ENCODE measurements at places on chromosomes 2 and 18.

DNA sequence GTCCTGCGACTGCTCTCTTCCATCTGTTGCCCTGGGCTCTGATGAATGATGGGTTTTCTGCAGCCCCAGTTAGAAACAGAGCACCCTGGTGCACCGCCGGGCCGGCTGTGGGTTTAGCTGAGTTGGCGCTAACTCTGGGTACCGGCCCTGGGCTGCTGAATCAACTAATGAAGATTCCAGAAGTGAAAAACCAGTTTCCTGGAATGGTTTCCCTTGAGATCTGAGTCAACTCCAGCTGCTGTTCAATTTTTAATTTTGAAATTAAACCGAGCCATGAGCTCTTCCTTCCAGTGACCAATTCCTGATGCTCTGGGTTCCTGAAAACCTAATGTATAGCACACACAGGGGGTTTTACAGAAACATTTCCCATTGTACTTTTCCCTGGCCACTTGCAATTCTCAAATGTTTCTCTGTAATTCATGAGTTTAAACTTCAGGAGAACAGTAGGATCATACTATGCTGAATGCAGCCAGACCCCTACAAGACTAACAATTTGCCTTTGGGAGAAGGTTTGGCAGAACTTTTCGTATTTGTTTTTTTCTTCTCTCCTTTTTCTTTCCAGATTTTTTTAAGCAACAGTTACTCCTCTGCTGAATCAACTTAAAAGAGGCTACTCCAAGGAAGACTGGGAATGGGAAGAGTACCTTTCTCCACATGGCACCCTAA is 5.5 kb downstream of the COL6A3 start:
- DNase-seq, result no peak

GRCh38 chr2:111176867-111177266 is 56.2 kb downstream of the BCL2L11 start:
- DNase-seq, result no peak

DNA sequence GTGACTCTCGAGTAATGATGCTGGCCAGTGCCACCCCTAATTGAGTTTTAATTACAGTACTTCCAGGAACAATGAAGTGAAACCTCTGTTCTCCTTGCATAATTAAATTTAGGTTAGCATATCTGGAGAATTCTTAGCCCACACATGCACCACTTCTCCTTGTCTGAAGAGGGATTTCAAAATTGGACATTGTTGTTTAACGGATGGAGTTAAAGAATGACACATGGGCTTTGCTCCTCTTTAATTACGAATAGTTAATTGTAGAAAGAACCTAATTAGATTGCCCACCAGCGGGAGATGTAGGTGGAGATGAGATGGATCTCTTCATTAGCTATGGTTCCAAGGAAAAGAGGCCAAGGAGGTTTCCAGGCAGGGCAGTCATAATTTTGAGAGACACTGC is 33.1 kb upstream of the EN1 start:
- no peak for DNase-seq

GRCh38 chr2:181763423-181763822 is 83.1 kb upstream of the NEUROD1 start:
- no peak for DNase-seq

DNA sequence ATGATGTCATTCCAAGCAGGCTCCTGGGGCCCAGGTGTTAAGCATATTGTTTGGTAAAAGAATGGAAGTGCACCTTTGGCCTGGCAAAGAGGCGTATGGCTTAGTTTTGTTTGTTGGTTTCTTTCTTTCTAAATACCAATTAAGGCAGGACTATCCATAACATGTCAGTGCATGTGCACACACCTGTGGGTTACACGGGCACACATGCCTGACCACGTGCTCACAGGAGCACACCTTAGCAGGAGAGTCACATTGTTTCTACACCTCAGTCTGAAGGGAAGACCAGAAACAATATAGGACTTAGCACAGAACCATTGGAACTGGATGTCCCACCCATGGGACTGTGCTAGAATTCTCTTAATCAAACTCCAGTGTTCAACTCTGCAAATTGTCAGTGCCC is 127.8 kb downstream of the FBXO15 start:
- no peak for DNase-seq

DNA sequence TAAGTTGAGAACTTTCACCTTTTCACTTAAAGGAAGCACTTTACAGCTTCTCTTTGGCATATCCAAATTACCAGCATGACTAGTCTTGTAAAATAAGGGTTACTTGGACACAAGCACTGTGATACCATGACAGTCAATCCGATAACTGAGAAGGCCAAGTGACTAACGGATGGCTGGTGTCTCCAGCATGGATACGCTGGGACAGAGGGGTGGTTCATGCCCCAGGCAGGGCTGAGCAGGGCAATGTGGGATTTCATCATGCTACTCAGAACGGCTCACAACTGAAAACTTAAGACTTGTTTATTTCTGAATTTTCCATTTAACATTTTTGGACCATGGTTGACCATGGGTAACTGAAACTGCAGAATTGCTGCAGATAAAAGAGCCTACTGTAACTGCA is 43.1 kb upstream of the GPR155 start:
- no peak for DNase-seq

DNA sequence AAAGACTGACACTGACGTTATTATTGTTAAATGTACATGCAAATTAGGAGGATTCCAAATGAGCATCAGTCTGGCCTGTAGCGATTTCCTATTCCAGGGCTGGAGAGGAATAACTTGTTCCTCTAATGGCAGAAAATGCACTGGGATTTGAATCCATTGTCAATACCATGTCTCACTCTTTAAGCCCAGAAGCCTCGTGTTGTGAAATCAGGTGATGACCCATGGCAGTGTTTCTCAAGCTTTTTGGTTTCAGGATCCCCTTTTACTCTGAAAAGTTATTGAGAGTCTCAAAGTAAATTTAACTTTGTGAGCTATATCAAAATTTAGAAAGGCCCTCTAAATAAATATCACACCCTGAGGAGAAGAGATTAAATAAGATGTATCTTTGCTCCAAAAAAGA is 279.2 kb downstream of the GALR1 start:
- no peak for DNase-seq

GRCh38 chr2:85712336-85712735 is 18.2 kb downstream of the GNLY start:
- no peak for DNase-seq

- DNase-seq, result no peak
Measured at GRCh38 chr18:75183524-75183923, 25.4 kb downstream of the PTGR3 start.

DNA sequence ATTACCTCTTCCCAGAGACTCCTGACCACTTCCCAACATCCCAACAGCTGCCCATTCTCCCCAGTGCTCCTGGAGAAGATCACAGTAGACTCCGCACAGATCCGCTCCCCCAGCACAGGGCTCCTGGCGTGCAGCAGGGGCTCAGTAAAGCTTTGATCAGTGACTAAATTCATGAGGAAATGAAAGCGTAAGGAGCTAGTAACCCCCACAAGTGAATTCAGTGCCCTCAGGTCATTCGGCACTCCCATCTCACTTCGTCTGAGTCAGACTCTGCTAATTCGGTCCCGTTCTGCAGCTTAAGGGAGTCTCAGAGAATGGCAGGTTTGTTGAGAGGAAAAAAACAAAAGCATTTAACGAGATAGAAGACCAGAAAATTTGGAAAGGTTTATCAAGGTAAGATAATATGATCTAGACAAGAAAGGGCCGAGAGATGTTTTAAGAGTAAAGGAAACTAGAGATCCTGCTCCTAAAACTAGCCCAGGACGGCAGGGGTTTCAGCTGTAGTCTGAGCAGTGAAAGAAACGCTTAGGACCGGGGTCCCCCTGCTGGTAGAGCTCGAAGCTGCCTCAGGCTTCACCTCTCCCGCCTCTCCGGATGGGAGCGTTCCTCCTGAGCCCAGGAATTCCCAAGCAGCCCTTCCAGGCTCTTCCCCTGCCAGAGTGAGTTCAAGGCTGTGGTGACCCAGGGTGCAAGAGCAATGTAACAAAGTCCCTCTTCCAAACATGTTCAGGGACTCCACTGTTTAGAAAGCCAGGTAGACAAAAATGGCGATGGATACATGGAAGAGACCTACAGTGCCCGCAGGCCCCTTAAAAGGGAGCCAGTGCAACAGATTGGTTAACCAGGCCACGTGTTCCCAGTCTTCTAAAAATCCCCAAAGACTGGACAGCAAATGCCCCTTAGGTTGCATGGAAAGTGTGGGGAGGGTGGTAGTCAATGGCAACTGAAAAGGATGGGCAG is 127.3 kb downstream of the DNER start:
- DNase-seq, result peak; percentile 53

DNA sequence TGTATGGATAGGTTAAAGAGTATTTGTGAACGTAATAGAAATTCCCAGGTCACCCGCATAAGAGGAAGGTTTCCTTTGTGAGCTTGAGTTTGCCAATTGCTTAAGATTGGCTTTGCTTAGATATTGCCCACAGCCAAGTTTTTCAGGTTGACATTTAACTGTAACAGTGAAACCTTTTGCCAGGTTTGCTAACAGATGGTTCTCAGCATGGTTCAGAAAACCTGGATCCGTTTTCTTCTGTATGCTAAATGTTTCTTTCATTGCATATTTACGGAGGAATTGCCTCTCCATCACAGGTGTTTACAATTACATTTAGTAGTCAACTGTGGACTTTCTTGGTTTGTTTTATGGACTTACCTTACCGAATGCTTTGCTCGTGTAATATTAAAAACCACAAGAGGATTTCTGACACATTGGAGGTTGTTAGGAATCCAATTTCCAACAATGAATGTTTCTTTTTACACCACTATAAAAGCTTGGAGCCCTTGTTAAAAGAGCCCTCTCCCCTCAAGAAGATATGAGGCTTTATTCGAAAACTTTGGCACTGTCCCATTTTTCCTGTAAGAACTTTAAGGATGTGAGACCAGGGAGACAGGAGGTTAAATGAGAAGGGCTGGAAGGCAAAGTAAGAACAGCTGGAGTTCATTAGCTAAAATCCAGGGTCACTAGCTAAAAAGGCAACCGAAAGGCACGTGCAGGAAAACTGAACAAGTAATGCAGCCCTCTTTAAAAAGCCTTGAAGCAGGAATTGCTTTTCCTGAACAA is 7.8 kb downstream of the CDK15 start:
- DNase-seq, result peak; percentile 43

DNA sequence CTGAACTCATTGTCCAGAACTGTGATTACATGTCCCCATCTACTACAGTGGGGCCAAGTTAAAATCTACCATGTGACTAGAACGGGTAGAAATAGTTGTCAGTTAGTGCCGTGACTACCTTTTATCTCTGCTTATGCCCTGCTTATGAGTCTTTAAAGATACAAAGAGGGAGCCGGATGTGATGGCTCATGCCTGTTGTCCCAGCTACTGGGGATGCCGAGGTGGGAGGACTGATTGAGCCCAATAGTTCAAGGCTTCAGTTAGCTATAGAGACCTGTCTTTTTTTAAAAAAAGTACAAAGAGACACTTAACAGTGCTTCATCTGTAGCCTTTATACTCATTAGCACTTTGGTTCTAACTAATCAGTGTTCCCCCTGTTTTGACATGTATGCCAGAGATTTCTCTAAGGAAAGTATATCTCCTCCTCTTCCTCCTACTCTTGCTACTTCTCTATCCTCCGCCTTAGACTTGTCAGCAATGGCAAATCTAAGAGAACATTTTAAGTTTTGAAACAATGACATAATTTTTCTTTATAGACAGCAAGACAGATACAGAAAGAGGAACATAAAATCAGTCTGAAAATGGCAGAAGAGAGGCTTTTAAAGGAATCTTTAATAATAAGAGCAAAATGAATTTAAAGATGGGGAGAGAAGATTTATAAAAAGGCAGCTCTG is 45.0 kb downstream of the NBEAL1 start:
- no peak for DNase-seq

GRCh38 chr2:28692411-28692810 is 59.2 kb upstream of the PPP1CB start:
- DNase-seq, result no peak

DNA sequence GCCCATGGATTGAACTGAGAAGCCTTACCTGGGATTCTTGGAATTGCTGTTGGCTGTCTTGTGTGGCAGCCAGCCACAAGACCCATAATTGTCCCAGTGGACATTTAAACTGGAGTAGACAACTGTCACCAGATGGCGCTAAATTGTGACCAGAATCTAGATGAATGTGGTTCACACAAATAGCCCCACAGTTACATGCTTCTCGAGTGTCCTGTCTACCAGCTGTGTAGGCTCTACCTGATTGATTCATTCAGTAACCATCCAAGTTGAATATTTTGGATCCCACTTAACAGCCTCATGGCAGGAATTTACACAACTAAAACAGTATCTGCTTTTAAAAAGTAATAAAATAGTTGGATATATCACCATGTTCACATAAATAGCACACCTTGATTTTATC is 73.2 kb downstream of the MAP4K4 start:
- DNase-seq, result no peak

GRCh38 chr2:234368861-234369261 is 128.0 kb downstream of the ARL4C start:
- DNase-seq, result no peak

DNA sequence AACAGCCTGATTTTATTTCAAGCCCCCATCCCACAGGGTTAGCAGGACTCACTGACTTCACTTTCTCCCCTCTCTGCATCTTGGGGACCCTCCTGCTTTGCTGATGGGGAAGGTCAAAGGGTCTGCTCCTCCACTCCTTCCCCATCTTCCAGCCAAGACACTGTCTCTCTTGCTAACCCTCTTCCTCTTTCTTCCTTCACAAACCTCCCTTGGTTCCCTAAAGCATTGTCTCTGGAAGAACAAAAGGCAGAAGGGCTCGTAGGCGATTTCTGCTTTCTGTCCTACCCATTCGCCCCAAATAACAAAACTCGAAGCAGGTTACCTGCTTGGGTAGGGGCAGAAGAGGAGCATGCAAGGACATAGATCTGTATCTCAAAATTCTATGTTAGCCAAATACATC is 5.5 kb upstream of the SLC4A3 start:
- DNase-seq, result no peak

DNA sequence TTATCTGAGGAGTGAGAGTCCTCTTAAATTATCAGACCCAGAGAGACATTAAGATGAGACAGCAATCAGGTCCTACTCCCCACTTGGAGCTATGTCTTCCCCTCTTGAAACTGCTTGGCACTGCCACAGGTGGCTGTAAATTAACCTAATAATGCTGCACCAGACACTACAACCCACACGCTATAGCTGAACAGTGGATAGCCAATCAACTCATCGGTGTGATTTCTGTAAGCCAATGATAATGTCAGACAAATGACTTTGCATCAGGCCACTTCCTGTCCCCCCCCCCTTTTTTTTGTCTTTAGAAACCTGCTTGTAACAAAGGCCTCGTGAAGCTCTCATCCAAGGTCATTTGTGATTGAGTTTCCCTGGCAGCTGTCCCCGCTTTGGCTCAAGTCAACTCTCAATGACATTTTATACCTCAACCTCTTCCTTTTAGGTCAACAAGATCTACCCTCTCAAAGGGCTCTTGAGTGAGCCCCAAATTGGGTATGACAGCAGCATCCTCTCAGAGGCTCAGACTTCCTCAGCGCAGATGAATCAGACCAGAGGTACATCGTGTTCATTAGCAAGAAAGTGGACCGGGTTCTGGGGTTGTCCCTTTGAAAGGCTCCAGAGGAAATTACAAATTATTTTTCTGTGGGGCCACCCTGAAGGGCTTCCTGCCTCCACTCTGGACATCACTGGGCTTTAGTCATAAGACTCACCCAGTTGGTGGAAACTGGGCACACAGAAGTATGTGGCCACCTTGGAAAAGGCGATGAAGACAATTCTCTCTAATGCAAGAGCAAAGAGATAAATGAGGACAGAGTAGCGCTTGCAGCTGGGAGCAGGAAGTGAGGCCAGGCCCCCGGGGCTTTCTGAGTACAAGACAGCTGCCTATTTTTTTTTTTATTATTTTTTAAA is 73.6 kb downstream of the COPS8 start:
- DNase-seq, result no peak

Measured in AG09319 (cell line).